ENCODE measurements at places on chromosomes 2 and 18.

- no peak for DNase-seq
These were observed 25.3 kb upstream of the BOD1L2 start for GRCh38 chr18:57121542-57122112.

DNA sequence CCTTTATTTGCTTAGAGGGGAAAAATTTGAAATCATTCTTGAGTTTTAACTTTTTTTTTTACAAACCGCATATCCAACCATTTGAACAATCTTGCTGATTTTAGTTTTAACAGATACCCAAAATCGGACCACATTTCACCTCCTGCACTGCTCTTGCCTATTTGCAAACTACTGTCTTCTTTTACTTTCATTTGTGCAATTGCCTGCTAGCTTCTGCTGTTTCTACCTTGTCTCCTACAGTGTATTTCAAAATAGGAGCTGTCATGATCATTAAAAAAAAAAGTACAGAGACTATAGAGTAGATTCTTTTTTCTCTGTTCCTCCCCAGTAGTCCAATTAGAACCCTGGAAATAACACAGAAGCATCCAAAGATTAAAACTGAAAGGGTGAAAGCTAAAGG lies 1081.2 kb downstream of the SOCS6 start:
- DNase-seq: no peak

DNA sequence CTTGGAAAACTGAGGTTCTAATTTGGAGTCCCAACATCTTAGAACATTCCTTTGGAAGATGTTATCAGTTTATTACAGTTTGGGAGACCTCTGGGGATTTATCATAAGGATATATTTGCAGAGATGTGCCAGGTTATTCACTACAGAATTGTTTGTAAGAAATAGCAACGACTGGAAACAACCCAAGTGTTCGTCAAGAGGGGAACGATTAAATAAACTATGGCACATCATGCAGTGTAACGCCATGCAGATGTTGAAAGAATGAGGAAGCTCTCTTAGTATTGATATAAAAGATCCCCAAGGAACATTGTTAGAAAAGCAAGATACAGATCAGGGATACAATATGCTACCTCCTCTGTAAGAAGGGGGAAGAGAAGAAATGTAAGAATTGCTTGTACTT lies 210.6 kb downstream of the TMEM247 start:
- DNase-seq: peak; percentile 78

DNA sequence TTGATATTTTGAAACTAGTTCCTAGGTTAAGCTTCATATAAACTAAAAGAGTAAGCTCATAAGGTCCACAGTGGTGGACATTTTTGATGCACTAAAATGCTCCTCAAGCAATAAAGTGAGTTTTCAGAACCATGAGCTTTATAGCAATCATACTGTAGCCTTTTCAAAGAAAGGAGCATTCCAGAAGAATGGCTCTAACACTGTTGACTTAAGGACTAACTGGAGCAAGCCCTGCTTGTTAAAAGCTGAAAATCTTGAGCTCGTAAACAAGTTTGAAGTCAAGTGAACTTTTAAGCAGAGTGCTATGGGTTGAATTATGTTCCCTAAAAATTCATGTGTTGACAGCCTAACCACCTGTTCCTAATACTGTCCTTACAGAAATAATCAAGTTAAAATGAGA lies 38.0 kb downstream of the KYNU start:
- no peak for DNase-seq

- DNase-seq: no peak
These were observed 65.7 kb downstream of the TRABD2A start for GRCh38 chr2:84815146-84815545.

DNA sequence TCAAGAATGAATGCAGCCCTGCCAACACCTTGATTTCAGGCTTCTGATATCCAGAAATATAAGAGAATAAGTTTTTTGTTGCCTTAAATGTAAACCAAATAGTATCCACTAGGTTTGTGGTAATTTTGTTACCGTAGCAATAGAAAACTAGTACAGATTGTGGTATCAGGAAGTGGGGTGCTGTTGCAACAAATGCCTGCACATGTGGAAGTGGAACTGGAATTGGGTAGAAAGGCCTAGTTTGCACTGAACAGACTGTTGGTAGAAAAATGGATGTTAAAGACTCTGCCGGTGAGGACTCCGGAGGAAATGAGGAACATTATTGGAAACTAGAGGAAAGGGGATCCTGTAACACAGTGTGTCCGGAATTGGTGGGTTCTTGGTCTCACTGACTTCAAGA lies 145.8 kb upstream of the MGAT5 start:
- DNase-seq: no peak

DNA sequence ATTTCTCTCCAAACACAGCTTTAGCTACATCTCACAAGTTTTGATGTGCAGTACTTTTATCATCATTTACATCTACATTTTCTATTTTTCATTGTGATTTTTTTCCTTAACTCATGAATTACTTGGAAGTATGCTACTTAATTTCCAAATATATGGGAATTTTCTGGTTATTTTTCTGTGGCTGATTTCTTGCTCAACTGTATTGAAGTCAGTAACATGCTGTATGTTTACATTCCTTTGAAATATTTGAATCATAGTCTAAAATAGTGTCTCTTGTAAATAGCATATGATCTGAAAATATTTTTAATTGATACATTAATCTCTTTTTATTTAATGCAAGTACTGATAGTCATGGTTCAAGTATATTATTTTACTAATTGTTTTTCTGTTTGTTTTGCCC lies 26.0 kb upstream of the GALNT5 start:
- DNase-seq: no peak

DNA sequence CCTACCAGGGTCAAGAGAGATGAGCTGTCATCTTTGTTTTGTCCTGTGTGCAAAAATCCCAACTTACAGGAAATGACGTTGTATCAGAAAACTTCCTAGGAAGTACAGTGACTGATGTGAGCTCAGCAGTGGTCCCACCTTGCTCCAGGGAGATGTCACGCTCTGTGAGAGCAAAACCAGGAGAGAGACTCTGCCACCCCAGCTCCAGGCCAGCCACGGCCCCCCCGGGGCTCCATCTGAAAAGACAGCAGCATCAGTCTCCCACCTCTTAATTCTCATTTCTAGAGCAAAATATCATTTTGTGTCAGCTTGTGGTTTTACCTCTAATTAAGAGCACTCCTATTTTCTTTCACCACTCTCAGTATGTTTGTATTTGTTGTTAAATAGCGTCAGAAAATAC lies 57.5 kb downstream of the MYL12B start:
- no peak for DNase-seq

DNA sequence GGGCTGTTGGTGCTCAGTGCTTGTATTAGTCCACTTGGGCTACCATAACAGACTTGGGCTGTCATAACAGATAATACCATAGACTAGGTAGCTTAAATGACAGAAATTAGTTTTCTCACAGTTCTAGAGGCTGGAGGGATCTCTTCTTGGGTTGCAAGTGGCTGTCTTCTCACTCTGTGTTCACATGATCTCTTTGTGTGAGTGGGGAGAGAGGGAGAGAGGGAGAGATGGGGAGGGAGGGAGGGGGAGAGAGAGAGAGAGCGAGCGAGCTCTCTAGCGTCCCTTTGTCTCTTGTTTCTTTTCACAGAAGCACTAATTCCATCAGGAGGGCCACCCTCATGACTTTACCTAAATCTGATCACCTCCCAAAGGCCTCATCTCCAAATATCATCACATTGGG lies 4.5 kb upstream of the XRCC5 start:
- no peak for DNase-seq

DNA sequence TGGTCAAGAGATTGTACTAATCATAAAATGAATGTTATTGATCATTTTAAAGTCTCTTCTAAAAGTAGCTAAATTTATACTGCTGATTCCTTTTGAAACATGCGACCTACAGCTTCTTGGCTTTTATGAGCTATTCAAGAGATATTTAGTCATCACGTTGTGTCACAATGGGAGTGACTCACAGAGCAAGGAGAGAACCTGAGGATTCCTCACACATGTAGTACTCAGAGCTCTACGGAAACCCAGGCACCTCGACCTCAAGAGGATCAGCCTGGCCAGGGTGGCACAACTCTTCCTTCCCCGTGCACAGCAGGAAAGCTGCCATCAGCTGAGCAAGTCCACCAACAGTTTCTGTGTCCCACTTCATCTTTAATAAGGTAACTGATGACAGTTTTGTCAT lies at the start of gene DHRS9:
DHRS9 (plus strand) TSS at position 223 of the 400 bp plus-strand sequence. CDS start 12,019 bp downstream, outside the sequence.
- DNase-seq: no peak

- DNase-seq: no peak
These were observed 58.2 kb downstream of the SLC9A2 start for GRCh38 chr2:102677244-102678215.

DNA sequence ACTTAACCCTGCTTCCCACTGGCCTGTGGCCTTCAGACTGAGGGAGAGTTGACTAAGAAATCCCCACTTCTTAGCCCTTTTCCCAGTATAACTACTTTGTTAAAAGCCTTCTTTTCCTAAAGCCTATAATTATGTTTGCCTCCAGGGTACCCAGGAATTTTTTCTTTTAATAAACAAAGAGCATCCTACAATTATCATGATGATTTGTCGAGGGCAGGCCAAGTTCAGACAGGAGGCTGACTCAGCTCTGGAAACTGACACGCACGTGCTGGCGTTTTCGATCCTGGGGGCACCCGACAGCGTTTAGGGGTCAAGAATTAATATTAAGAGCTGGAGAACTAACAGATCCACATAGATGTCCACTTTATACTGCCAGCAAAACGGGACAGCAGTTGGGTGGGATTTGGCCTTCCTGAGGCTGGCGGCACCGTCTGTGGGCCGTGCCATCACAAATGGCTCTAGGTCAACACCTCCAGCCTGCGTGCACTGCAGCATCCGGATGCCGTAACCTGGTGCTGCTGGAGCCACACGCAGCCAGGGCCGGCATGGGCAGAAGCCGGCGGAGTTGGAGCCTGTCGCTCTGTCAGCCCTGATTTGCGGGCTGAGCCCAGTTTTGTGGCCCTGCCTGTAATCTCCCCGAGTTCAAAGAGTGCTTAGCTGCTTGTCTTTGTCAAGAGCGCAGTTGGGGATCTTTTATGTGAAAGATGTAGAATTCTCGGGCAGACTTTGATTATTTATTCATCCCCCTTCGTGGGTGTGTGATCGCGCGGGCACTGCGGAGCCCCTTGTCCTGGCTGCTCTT lies 191.0 kb downstream of the GLI2 start:
- no peak for DNase-seq

GRCh38 chr2:69641887-69642708 lies 1.4 kb downstream of the AAK1 start:
- DNase-seq: no peak

DNA sequence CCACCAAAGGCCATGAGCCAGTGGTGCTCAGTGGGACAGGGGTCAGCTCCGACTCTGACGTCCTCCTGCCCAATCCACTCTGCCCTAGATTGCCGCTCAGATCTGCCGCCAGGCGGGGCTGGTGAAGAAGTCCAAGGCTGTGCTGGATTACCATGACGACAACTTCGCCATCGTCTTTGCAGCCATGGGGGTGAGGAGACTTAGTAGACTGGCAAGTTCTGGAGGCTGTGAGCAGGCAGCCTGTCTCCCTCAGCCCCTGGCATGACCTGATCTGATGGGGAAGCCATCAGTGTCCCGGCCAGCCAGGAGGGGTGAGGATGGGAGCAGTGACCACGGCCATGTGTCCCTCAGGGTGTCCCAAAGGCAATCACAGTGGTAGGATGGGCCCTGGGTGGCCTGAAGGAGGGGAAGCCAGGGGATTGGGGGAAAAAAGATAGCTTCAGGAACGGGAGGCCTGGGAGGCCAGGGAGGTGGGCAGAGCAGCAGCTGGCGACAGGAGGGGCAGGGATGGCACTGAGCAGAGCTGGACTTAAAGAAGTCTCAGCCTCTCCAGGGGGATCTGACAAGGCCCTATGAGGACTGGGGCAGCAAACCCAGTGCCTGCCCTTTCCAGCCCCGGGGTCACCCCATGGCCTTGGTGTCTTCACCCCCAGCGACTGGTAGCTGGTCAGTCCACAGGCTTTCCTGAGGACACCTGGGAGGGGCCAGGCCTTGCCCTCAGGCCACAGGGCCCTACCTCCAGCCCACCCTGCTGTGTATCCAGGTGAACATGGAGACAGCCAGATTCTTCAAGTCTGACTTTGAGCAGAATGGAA lies 17.4 kb upstream of the ANKRD53 start:
- DNase-seq: no peak
